NCI-H2081 treated with DMSO at 0.1 percent for 48 hours (cell line): ENCODE measurements at places on chromosomes 6 and 20.

DNA sequence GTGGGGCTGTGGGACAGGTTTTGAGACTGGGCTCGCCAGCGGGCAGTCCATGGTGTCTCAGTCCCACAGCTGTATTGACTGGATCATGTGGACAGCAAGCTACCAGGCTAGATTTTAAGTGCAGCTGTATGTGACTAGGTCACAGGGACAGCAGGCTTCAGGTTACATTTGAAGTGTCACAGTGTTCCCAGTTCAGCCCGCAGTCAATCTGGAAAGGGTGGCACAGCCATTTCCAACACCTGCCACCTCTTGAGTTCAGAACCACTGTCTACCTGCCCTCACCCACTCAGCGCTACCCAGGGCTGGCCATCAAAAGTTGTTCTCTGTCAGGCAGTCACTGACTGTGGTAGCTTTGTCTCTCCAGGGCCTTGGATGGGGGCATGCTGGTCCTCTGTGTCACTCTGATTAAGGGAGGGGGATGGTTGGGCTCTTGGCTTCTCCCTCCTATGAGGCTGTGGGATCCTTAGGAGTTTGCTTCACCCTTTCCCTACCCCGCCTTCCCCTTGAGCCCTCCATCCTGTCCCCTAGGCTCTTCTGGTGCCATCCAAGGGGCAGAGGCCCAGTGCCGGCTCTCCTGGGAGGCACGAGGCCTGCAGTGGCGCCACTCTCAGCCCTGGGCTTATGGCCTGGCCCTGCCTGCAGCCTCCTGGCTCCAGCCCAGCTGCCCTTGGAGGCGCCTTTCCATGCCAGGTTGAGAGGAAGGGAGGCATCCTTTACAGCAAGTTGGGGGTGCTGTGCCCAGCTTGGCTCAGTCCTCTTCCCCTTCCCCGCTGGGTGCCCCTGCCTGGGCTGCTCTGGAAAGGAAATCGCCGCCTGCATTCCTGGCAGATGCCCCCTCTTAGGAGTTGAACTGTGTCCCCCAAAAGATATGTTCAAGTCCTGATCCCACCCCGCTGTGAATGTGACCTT lies 44.9 kb downstream of the PNLDC1 start:
- DNase-seq: no peak

DNA sequence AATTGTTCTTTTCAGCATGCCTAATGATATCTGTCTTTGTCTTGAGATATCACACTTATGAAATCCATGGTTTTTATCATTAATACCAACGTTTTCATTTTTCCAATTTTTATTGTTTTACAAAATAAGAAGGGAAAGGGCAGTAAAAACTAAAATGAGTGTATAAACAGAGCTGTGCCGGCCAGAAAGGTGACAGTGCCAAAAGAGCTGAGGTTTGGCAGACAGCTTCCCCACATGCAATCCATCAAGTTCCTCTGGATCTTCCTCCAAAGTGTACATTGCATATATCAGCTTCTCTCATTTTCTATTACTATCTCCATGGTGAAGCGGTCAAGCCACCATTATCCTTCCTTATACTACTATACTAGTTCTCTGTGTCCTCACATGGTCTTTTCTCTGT lies 10.1 kb upstream of the TMEM244 start:
- no peak for DNase-seq

- no peak for DNase-seq
These were observed 39.9 kb upstream of the TGM2 start for GRCh38 chr20:38205001-38205400.

DNA sequence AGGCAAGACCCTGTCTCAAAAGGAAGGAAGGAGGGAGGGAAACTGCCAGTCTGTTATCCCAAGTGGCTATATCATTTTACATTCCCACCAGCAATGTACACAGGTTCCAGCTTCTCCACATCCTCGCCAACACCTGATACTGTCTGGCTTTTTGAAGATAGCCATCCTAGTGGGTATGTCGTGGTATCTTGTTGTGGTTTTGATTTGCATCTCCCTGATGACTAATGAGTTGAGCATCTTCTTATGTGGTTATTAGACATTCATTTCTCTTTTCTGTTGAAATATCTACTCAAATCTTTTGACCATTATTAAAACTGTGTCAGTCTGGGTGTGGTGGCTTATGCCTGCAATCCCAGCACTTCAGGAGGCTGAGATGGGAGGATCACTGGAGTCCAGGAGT lies 47.9 kb upstream of the ARID1B start:
- no peak for DNase-seq

DNA sequence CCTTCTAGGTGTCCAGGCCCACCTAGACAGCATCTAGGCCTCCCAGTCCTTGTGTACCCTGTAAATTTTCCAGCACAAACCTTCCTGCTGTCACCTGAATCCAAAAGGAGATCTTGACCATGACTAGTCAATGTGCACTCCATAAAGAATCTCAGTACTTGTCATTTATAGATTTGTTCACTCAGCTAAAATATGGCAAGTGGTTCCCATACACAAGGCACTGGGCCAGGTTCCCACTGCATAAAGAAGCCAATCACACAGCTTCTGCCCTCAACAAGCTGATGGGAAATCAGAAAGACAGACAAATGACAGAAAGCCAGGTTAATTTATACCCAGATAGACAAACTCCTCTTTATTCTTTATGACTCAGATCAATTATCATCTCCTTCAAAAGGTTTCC lies 526.8 kb downstream of the CD83 start:
- DNase-seq: no peak

DNA sequence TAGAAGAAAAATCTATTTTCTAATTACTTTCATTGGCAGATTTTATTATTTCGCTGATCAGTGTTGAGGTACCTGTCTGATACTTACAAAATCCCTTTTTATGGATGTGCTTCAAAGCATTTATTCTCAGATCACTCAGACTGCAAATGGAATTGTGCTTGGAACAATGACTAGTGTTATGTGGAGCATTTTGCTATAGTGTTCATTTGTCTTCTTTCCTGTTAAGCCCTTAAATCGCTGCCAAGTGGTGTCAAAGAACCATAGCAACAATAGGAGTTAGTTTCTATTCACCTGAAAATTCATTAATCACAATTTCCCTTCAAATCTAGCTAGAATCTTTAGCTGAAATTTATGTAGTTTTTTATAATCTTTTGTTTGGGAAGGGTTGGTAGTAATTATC lies 29.8 kb downstream of the SMPDL3A start:
- no peak for DNase-seq

- no peak for DNase-seq
These were observed 41.8 kb downstream of the SLC22A23 start for GRCh38 chr6:3415082-3415453.

GRCh38 chr6:151276112-151276740 lies 36.5 kb downstream of the AKAP12 start:
- no peak for DNase-seq

GRCh38 chr6:6583836-6584235 lies 4.7 kb upstream of the LY86 start:
- DNase-seq: no peak

DNA sequence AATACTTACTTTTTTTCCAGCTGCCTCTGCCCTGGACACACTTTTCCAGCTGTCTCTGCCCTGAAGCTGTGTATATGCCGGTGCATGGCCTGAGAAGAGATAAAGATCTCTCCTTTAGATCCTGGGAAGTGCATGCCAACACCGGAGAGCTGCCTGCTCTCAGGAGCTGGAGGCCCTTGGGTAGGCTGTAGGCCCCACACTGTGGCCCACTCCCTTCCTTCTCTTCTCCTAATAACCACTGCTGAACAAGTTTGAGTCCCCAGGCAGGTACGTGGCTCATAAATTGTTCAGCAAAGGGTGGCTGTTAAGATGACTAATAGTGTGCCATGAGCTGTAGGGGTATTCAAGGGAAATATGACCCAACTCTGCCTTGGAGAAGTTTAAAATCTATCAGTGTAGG lies 102.5 kb downstream of the CD24 start:
- DNase-seq: no peak

- DNase-seq: no peak
These were observed 37.4 kb downstream of the ATXN1 start for GRCh38 chr6:16723826-16724225.

DNA sequence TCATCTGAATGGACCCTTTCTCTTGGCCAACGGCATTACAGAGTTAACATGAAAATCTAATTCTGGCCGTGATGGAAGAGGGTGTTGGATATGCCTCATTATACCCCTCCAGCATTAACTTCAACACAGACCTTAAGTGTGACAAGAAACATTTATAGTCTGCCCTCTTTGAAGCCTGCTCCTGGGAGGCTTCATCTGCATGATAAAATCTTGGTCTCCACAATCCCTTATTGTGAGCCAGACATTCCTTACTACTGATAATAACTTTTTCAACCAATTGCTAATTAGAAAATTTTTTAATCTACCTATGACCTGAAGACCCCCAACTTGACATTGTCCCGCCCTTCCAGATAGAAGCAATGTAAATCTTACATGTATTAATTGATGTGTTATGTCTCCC lies 9.3 kb upstream of the HBS1L start:
- no peak for DNase-seq

- no peak for DNase-seq
These were observed 438.1 kb downstream of the HACE1 start for GRCh38 chr6:104421650-104422049.

- no peak for DNase-seq
These were observed 30.8 kb downstream of the PDE10A start for GRCh38 chr6:165632194-165632593.

DNA sequence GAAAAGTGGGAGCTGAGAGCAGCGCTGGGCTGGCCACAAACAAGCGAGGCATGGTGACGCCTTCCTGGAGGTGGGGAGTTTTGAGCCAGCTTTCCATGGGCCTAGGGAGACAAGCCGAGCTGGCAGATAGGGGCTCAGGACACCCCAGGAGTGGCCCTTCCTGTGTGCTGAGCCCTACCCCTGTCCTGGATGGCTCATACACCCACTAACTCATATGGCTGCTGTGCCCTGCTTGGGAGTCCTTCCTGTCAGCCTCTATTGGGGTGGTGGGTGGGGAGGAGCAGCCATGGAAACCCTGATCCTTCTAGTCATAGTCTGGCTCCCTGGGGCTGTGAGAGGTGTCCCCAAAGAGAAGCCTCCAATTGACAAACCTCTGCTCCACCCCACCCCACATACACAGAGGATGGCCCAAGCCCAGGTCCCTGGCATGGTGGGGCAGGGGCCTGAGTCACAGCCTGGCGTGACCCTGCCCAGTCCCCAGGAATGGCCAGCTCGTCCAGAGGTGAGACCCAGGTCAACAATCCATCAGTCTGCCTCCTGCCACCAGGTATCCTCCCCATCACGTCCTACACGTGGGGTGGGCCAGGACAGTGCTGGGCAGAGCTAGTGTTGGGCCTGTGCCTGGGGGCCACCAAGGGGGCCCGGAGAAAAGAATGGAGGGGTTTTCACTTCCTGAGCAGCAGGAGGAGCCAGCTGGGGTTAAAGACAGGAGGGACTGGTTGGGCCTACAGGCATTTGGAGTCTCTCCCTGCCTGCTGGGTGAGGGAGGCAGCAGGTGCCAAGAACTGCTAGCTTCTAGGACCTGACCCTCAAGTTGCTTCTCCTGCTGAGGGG lies 52.2 kb downstream of the MRPL14 start:
- no peak for DNase-seq

DNA sequence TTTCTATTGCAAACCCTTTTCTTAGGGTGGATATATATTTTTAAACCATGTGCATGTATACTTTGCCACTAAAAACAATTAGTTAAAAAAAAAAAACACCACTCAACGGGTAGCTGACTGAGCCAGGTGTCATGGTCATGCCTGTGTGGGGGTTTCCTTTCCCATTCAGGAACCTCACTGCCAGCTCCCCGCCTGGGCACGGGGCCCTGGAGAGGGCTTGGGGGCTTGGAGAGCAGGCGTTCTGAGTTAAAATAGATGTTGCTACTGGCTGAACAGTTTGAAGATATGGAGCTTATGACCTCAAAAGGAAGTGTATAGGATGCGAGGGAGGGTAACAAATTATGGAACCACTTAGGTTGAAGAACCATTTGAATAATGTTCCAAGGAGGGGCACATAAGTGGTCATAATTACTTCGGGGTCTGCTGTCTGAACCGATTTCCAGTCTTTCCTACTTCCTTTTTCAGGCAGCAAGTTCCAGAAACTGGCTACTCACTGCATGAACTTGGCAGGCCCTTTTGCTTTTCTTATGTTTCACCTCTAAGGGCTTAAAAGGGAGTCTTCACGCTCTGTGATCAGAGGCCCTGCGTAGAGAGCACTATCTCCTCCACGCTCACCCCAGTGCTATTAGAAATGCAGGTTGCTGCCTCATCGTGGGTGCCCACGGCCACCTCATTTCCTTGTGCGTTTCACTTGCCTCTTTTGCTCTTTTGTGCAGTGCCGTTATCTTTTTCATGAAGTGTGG lies 9.9 kb downstream of the STX16 start:
- DNase-seq: no peak

GRCh38 chr6:35519313-35520015 lies 6.8 kb upstream of the TULP1 start:
- no peak for DNase-seq

GRCh38 chr6:30327232-30327746 lies 562 bp downstream of the TRIM39 start:
- DNase-seq: no peak

DNA sequence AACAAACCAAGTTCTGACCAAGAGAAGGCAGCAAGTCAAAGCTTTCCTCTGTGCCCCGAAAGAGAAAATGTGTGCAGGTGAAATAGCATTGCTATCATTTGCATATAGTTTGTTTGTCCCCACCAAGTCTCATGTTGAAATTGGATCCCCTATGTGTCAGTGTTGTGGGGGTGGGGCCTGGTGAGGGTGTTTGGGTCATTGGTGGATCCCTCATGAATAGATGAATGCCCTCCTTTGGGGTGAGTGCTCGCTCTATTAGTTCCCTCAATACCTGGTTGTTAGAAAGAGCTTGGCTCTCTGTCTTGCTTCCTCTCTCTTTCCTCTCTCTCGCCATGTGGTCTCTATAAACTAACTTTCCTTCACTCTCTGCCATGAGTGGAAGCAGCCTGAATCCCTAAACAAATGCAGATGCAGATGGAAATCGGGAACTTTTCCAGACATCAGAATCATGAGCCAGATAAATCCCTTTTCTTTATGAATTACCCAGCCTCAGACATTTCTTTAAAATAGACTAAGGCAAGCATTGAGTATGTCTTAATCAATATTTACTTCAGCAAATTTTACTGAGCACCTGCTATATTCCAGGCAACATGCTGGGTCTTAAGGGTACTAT lies 43.8 kb upstream of the SYNDIG1 start:
- no peak for DNase-seq

DNA sequence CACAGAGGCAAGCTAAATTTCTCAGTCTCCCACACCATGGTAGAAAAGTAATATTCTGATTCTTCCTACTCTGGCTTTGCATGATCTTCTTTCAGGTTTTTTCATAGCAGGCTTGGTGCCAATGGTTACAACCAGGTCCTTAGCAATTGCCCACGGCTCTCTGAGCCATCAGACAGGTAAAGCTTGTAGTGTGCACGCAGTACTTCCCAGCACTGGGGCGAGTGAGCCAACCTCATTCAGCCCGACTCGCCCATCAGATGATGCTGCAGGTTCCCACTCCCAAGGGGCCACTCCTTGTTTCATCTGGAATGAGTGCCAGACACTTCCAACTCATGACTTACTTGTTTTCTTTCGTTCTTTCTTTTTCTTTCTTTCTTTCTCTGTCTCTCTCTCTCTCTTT lies 78.3 kb downstream of the PERP start:
- DNase-seq: no peak

DNA sequence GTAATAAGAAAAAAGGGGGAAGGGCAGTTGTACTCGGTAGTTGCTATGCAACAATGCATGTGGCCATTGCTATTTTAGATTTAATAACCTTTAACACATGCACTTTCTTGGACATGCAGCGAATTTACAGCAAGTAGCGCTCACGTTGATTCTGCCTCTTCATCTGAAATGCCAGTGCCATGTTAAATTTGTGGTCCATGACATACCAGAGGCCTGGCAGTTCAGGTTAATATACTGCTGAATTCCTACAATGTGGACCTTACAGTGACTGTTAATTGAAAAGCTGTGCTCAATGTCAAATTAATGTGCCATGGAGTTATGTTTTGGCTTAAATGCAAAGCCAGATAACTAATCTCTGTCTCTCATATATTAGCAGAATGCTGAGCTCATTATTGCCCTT lies 699.7 kb downstream of the DOK5 start:
- no peak for DNase-seq
